ENCODE measurements at places on chromosomes 16 and 17.

- DNase-seq, result no peak
Observed at GRCh38 chr17:17624741-17625140, 33.2 kb upstream of the PEMT start.

DNA sequence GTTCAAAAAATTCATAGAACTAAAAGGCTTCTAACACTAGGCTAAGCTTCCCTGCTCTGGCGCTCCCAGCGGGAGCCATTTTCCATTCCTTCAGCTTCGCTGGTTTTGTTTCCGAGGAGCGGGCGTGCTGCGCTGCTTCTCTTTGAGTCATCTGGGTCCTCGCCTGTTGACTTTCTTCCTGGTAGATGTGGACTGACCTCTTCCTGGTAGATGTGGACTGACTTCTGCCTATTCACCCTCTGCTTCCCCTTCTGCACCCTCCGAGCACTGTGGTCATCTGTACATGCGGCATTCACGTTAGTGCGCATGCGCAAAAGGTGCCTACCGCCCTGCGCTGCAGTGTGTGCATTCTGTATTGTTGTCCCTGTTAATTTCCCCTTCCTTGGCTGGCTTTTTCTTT, 40.8 kb upstream of the SEC14L1 start:
- DNase-seq, result no peak

- DNase-seq, result no peak
Observed at GRCh38 chr16:54015147-54015546, 271.4 kb downstream of the IRX3 start.

DNA sequence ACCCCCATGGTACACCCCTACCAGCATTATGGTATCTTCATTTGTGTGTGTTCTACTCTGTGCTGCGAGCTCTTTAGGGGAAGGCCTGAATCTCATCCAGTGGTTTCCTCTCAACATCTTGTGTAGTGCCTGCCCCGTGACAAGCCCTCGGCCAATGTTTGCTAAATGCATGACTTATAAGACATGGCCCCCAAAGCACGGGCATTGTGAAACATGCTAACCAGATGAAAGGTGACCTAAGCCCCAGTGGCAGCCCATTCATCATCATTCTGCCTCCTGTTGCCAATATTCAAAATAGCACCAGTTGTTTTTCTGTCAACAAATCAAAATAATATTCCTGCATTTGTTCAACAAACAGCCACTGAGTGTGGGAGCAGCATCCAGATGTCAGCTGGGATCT, 108.8 kb upstream of the HSBP1 start:
- no peak for DNase-seq

GRCh38 chr16:3173892-3174617, 13.9 kb upstream of the OR1F1 start:
- no peak for DNase-seq

Measured in left renal pelvis (tissue), 4 donors.